Glutamatergic neuron (in vitro differentiated cells): ENCODE measurements at places on chromosomes 7 and 10.
A peak's percentile ranks its signal among the peaks of the same experiment; 100 is the strongest.

DNA sequence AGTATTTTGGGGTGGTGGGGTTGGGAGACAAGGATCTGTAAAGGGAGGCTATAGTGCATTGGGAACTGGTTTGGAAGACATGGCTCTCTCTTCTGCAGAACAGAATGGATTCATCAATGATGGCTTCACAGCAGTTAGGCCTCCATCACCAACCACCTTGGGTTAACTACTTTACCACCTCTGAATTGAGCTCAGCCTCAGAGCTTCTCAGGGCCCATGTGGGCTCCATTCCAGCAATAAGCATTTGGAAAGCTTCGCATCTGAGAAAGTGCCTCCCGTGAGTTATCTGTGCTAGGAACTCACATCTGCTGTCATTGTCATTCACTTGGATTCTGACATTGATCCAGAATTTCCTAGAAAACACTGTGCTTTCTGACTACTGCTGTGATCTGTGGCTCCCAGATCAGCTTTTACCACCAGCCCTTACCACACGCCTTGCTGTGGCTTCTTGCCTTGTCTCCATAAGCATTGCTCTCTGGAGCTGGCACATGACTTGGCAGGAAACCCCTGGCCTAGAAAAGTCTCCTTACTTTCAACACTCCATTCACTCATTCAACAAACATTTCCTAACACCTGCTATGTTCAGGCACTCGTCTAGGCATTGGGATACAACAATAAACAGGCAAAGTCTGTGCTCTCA lies 70.7 kb upstream of the ADO start:
- H3K4me3 ChIP-seq, result no peak overlapping the region
- H3K27me3 ChIP-seq, result peaks cover 3% of the 10 kb centered on the region
- H3K4me1 ChIP-seq, result no peaks in the 10 kb centered on the region
- no peak overlapping the region for H3K27ac ChIP-seq
- H3K36me3 ChIP-seq, result no peaks in the 10 kb centered on the region

DNA sequence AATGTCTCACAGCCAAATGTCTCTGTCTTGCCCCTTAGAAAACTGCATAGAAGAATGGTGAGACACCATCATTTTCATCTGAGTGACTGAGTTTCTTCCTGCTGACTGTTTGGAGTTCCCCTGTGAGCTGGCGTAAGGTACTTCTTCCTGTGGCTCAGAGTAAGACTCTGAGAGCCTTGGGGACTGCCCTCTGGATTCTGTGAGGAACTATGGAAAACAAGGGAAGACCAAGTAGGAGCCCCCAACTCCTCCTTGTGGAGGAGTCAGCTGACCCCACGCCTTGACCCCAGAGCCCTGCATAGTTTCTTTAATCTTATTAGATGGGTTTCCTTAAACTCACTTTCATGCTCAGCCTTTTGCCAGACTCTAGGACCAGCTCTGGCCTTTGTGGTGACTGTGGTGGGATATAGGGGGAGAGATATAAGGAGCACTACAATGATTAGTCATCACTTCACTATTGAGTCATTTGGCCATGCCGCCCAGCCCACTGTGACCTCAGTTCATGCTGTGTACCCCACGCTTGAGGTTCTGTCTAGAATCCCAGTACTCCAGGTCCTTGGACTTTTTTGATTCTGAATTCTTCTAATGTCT lies 51.8 kb upstream of the FAM133B start:
- H3K27ac ChIP-seq, result no peak overlapping the region
- DNase-seq, result no peak
- no peaks in the 10 kb centered on the region for H3K36me3 ChIP-seq
- H3K4me3 ChIP-seq, result no peak overlapping the region

- DNase-seq, result no peak
- H3K36me3 ChIP-seq, result peaks cover 10% of the 10 kb centered on the region
- H3K27ac ChIP-seq, result no peak overlapping the region
- no peaks in the 10 kb centered on the region for H3K4me1 ChIP-seq
- no peak overlapping the region for H3K4me3 ChIP-seq
Measured at GRCh38 chr10:62354916-62355315, 19.3 kb upstream of the ZNF365 start.

GRCh38 chr10:99435986-99436638 lies 5.7 kb upstream of the GOT1 start:
- peaks cover 4% of the 10 kb centered on the region for H3K27me3 ChIP-seq
- peaks cover 2% of the 10 kb centered on the region for H3K4me1 ChIP-seq
- H3K4me3 ChIP-seq, result no peak overlapping the region
- no peak for DNase-seq
- no peaks in the 10 kb centered on the region for H3K36me3 ChIP-seq

DNA sequence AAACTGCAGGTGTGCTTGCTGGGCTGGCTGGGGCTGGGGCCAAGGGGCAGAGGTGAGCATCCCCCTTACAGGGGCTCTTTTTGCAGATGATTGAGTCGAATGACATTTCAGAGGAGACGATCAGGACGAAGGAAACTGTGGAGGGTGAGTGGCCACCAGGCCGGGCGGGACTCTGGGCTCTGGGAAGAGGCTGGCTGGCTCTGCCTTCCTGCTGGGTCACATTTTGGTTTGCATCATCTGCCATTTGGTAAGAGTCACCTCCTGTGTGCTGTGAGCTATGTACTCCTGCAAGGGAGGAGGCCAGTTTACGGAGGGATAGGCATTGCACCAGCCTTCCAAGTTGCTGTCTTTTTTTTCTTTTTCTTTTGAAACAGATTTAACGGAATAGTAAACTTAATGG lies 73.0 kb upstream of the GTF2IRD1 start:
- no peaks in the 10 kb centered on the region for H3K4me1 ChIP-seq
- no peak overlapping the region for H3K27ac ChIP-seq
- H3K36me3 ChIP-seq, result peaks cover 4% of the 10 kb centered on the region

- H3K27ac ChIP-seq, result peak overlapping the region; percentile 100
- no peaks in the 10 kb centered on the region for H3K36me3 ChIP-seq
- peaks cover 8% of the 10 kb centered on the region for H3K27me3 ChIP-seq
- H3K4me1 ChIP-seq, result peaks cover 58% of the 10 kb centered on the region
Measured at GRCh38 chr7:92767437-92767836, 68.9 kb downstream of the CDK6 start.

- no peaks in the 10 kb centered on the region for H3K27me3 ChIP-seq
- H3K4me1 ChIP-seq, result no peaks in the 10 kb centered on the region
- no peak overlapping the region for H3K4me3 ChIP-seq
Measured at GRCh38 chr10:32995751-32996150, 37.7 kb upstream of the ITGB1 start.

DNA sequence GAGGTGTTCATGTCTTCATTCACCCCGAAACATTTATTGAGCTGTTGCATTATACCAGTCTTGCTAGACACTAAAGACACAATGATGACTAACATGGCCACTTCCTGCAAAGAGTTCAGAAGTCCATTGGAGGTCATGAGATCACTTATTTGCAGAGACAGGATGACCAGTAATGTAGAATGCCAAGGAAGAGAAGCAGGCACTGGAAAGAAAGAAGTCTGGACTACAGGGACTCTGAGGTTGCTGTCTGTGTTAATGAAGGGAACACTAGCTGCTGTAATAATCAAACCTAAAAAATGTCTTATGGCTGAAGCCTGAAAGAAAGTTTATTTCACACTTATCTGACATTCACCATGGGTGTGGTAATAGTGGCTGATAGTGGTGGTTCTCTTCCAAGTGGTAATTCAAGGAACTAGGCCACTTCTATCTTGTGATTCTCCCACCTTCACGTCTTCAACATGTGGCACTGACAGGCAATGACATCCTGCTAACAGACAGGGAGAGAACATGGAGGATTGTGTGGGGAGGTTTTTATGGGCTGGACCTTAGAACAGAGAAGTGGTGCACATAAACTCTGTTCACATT lies 89.2 kb upstream of the MKLN1 start:
- no peak for DNase-seq
- H3K27me3 ChIP-seq, result peaks cover 1% of the 10 kb centered on the region
- H3K27ac ChIP-seq, result no peak overlapping the region
- peaks cover 5% of the 10 kb centered on the region for H3K36me3 ChIP-seq

DNA sequence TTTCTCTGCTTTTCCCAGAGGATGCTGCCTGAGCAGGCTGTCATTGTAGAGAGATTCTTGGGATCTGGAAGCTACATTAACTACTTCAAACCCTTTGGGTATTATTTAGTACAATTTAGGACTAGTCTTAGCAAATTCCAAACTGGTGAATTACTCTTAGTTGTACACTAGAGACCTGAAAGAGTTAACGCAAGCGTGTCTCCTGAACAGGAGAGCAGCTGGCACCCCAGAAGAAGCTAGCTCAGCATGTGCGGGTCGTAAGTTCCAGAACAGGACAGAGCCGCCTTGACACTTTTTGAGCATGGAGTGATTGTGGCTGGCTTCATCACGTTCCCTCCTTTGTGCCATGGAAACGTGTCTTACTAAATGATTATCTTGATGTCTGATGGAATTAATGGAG lies 495.7 kb upstream of the TPK1 start:
- peak overlapping the region; percentile 44 for H3K27ac ChIP-seq
- peak; percentile 19 for DNase-seq
- H3K27me3 ChIP-seq, result no peaks in the 10 kb centered on the region
- peaks cover 5% of the 10 kb centered on the region for H3K36me3 ChIP-seq
- H3K4me1 ChIP-seq, result peaks cover 8% of the 10 kb centered on the region

DNA sequence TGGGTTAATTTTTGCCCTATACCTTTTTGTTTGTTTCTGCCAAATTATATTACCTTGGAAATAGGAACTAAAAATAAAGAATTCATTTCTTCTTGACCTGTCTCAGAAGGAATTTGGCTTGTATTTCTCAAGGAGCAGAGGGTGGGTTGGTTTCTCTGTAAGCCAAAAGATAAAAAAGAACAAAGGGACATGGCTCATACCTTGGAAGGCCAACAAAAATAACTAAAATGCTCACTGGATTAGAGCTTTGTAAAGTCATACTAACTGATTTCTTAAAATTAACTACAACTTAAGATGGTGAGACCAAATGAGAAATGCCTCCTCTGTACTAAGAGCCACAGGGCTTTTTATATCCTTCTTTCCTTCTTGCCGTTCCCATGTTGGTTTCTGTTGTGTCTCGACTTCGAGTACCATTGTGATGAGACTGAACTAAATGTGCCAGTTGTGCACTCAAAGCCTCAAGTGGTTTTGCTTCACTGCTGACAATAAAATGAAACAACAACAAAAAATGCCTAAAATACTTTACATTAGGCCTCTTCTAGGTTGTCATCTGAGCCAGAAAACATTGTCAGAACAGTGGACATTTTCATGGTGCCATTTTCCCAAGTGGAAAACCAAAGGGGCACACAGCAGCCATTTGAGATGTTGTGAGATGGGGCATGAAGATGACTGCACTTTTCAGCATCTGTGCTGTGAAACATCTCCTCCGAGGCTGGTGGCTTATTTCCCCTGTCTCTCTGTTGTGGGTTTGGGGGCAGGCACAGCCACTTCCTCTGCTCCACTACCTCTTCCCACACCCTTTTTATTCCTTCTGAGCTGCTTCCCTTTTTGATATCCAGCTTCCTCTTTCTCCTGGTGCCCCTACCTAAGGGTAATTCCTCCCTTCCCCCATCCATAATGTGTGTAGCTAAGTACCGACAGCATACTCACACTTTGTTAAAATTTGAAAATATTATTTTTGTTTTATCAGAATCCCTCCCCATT lies 51.8 kb upstream of the AGR3 start:
- no peaks in the 10 kb centered on the region for H3K4me1 ChIP-seq
- H3K27ac ChIP-seq, result no peak overlapping the region
- no peak for DNase-seq
- no peaks in the 10 kb centered on the region for H3K36me3 ChIP-seq
- no peak overlapping the region for H3K4me3 ChIP-seq
- no peaks in the 10 kb centered on the region for H3K27me3 ChIP-seq

DNA sequence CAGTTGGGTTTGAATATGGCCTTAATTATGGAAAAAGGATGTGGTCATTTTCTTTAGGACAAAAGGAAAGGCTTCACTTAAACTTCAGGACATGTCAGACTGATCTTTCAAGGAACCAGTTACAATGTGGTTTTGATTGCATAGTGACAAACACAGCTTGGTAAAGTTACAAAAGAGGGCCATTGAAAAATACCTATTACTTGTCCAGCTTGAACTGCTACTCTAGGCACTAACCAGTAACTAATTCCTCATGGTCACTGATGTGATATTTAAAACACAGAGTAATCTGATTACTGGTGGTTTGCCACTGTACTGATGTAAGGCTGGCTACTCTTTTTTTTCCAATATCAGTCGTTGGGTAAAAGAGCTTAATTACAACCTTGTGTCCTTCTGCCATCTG lies 22.6 kb downstream of the TES start:
- H3K4me3 ChIP-seq, result no peak overlapping the region
- H3K27ac ChIP-seq, result no peak overlapping the region
- H3K27me3 ChIP-seq, result no peaks in the 10 kb centered on the region
- H3K36me3 ChIP-seq, result no peaks in the 10 kb centered on the region
- peaks cover 2% of the 10 kb centered on the region for H3K4me1 ChIP-seq

- no peaks in the 10 kb centered on the region for H3K4me1 ChIP-seq
- H3K27me3 ChIP-seq, result no peaks in the 10 kb centered on the region
- no peak overlapping the region for H3K4me3 ChIP-seq
- no peak for DNase-seq
- no peak overlapping the region for H3K27ac ChIP-seq
- H3K36me3 ChIP-seq, result no peaks in the 10 kb centered on the region
Measured at GRCh38 chr7:27774717-27775328, 34.9 kb downstream of the TAX1BP1 start.
